ENCODE measurements at places on chromosomes 5 and 9.
A peak's percentile ranks its signal among the peaks of the same experiment; 100 is the strongest.

DNA sequence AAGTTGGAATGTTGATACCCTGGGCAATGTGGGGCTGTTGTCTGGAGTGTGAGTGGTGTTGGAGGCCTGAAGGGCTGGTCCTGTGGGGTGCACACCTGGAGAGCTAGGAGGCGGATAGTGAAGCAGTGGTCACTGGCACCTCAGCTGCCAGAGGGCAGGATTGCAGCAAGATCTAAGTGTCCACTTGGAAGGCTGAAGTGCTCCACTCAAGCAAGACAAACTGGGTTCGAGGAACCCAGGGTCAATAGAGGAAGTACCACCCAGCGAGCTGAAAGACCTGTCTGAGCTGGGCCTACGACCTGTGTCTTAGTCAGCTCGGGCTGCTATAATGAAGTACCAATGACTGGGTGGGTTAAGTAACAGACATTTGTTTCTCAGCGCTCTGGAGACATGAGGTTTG, 39.7 kb upstream of the TJP2 start:
- DNase-seq: no peak

- DNase-seq: no peak
These were observed 24.0 kb upstream of the KLF9 start for GRCh38 chr9:70438341-70438928.

- DNase-seq: no peak
These were observed 221.8 kb downstream of the SNX18 start for GRCh38 chr5:54739371-54739770.

GRCh38 chr9:129954868-129955550, 88.0 kb downstream of the FNBP1 start:
- DNase-seq: no peak

DNA sequence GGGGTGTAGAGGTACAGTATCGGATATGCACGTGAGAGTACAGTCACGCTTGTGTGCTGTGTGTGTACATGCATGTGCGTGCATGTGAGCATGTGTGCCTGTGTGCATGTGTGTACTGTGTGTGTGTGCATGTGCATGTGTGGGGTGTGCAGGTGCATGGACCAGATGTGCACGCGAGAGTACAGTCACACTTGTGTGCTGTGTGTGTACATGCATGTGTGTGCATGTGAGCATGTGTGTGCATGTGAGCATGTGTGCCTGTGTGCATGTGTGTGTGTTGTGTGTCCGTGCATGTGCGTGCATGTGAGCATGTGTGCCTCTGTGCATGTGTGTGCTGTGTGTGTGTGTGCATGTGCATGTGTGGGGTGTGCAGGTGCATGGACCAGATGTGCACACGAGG, 10.3 kb downstream of the SLC6A19 start:
- no peak for DNase-seq

- peak; percentile 39 for DNase-seq
These were observed 34.1 kb upstream of the CPLX2 start for GRCh38 chr5:175837171-175837699.

- no peak for DNase-seq
These were observed 592 bp downstream of the TUBB4B start for GRCh38 chr9:137241490-137242268.

DNA sequence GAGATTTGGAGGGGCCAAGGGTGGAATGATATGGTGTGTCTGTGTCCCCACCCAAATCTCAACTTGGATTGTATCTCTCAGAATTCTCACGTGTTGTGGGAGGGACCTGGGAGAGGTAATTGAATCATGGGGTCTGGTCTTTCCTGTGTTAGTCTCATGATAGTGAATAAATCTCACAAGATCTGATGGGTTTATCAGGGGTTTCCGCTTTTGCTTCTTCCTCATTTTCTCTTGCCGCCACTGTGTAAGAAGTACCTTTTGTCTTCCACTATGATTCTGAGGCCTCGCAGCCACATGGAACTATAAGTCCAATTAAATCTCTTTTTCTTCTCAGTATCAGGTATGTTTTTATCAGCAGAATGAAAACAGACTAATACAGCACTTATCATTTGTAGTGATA, 29.5 kb upstream of the SPIN1 start:
- no peak for DNase-seq

DNA sequence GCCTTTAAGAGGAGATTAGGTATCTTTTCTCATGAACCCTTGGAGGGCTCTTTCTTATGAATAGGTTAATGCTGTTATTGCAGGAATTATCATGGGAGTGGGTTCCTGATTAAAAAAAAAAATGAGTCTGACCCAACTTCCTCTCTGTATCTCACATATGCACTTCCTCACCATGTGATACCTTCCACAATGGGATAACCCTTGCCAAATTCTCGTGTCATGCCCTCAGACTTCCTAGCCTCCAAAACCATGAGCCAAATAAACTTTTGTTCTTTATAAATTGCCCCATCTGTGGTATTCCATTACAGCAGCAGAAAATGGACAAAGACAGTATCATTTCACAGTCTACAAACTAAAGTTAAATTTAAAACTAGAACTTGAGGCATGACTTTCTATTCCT, 1.0 kb downstream of the OR1B1 start:
- DNase-seq: no peak

DNA sequence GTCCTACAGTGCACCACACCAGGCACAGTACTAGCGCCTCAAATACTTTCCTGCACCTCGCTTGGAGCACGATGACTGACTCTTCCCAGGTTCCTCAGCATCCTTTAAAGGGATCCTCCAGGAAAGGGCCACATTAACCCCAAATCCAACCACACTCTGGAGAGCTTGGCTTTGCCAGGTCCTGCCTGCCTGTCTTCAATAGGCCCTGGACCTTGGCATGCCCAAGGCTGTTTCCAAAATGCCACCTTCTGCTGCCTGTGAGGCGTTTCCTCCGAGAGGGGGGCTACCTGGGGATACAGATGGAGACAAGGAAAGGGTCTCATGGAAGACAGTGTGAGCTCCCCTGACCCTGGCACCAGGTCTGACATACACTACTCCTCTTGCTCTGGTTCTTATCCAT, 169.9 kb downstream of the DAB2IP start:
- DNase-seq: no peak

GRCh38 chr5:80355686-80356085, 35.9 kb downstream of the SPZ1 start:
- DNase-seq: no peak

GRCh38 chr9:128899566-128900322, 17.8 kb downstream of the LRRC8A start:
- no peak for DNase-seq

GRCh38 chr5:2200261-2200950, 317.7 kb upstream of the IRX4 start:
- DNase-seq: no peak

DNA sequence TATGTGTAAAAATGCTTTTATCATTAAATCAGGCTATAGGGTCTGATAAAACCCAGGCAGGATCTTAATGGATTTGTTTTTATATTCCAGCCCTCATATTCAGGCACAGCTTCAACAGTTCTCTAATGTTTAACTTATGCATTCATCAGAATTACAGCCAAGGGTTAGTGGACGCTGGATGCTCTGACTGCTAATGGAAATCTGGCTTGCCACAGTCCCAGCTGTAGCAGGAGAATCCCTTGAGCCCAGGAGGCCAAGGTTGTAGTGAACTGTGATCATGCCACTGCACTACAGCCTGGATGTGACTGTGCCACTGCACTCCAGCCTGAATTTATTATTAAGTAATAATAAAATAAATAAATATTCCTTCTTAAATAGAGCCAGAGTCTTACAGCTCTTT, 98.0 kb downstream of the SLC25A46 start:
- DNase-seq: no peak

DNA sequence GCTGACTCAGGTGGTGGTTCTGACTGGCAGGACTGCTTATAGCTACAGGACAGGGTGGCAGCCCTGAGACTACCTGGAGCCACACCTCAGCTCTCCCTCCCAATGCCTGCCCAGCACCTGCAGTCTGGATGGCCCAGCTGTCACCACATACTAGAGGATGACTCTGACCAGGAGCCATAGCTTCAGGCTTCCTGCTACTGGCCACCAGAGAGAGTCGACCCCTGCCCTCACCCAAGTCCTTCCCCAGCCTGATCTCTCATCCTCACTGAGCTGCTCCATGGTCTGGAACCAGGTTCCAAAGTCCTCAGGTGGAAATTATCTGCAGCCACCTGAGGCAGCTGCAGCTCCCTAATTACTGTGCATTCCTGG, 25.6 kb upstream of the TDRD7 start:
- DNase-seq: no peak

DNA sequence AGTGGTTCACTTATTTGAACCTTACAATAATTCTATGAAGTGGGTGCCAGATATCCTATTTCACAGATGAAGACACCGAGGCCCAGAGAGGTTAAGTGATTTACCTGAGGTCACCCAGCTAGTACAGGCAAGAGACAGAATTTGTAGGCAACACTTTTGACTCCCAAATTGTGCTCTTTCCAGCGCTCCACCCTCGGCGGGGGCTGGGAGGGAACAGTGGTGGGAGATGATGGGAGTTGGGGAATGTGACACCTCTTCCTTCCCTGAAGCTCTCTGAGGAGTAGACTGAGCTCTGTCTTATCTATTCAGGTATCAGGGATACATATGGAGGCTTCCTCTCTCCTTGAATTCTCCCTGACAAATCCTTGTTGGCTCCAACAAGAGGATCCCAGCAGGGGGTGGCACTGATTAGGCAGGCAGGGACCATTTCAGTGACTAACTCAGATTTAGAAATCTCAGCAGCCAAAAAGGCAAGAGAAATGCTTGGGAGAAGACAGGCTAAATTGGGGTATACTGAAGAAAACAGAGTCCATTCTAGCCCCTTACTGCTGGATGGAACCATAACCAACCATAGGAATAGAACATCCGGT, 95.8 kb upstream of the PANK3 start:
- DNase-seq: no peak

- DNase-seq: no peak
These were observed 132.0 kb downstream of the FAM174A start for GRCh38 chr5:100667161-100667630.

- DNase-seq: peak; percentile 34
These were observed 4.1 kb downstream of the SUB1 start for GRCh38 chr5:32589416-32589815.

- DNase-seq: no peak
These were observed 55.1 kb upstream of the OTULINL start for GRCh38 chr5:14526493-14526892.

GRCh38 chr5:142971303-142972013, 201.3 kb downstream of the ARHGAP26 start:
- DNase-seq: no peak

DNA sequence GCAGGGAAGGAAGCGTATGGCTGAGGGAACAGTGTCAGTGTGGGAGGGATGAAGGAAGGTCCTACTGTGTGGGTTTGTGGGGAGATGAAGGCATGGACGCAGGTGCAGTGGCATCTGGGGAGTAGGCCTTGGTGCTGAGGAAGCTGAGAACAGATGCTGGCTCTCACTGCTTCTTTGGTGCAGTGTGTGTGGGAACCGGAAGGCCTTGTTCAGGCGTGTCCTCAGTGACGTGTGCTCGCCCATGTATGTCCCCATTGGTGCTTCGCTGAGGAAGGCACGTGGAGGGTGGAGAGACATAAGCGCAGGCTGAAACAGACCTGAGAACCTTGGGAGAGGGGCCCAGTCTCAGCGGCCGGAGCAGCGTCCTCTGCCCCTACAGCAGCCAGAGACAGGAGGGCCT, 18.7 kb downstream of the ADAMTS13 start:
- no peak for DNase-seq

DNA sequence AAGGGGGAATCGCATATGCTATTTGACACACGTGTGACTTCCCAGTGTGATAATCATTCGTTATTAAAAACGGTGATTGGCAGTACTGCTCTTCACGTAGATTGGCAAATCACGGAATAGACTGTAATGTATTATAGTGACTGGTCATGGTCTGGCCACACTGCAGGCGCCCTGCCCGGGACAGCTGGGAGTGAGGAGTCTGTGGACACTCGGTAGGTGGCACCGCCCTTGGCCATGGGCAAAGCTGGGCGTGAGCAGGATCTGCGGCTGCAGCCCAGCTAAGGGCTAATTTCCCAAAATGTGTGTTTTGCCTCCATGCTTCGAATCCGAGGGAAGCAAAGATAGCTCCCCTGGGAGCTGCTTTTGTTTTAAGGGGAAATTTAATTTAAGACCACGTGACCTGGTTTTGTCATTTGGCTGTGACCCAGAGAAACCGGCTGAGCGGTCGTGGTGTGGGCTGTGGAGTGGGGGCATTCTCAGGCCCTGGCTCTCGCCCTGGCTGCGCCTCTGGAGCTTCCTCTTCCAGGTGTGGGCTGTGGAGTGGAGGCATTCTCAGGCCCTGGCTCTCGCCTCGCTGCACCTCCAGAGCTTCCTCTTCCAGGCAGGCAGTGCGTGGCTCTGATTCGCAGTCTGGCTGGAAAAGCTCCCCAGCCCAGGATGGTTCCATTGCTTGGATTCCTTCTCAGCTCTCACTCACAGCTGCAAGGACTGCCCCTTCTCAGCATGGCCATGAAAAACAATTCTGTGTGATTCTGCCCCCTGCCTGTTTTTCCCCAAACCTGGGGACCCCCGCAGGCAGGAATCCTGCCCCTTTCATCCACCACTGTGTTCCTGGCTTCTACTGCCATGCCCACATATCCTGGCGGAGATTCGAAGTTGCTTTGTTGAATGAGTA, 131.1 kb downstream of the OLFM1 start:
- no peak for DNase-seq

DNA sequence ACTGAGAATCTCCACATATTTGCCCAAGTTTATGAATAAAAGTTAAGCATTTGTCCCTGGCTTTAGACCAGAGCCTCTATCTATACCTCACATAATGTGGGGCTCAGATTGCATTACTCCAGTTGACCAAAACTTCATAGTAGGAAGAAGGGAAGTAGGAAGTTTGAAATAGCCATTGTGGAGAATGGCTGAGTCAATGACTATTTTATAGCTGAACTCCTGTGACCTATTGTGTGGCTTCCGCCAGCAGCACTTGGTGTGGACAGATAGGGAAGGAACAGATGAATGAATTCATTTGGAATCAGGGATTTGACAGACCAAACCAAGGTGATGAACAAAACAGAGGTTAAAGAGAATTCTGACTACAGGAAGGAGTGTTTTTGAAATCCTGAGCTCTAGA, 92.9 kb upstream of the LPAR1 start:
- DNase-seq: no peak

Data from NCI-H446 (cell line).